ENCODE measurements at places on chromosomes 6 and 20.

DNA sequence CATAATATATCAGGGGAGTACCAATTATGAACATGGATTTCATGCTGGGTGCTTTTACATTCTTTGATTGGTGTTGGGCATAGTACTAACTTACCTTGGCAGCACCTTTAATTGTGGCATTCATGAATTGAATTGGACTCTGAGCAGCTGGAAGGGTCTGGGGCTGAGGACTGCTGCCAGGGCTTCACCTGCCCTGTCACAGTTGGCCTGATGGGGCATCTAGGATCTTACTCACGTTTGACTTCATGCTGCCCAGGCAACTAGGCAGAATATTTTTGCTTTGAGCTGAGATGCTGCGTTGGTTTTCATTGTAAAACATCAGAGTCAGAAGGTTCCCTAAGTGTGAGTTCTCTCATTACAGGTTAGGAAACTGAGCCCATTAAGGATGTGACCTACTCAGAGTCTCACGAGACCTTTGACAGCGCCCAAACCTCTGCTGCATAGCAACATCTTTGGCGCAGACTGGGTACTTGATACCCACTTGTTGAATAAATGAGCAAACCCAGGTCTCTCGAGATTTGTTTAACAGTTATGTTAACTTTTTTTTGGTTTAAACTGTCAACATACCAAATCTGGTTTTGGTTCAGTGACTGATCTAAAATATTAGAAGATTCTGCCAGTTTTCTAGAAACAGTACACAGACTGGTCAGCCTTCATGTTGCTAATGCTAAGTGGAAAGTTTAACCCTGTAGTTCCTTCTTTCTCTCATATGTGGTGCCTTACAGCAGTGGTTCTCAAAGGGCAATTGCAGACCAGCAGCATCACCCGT lies 104.9 kb downstream of the TCP11 start:
- no peak for DNase-seq

GRCh38 chr20:21702553-21703470 lies 2.7 kb upstream of the PAX1 start:
- DNase-seq = no peak

DNA sequence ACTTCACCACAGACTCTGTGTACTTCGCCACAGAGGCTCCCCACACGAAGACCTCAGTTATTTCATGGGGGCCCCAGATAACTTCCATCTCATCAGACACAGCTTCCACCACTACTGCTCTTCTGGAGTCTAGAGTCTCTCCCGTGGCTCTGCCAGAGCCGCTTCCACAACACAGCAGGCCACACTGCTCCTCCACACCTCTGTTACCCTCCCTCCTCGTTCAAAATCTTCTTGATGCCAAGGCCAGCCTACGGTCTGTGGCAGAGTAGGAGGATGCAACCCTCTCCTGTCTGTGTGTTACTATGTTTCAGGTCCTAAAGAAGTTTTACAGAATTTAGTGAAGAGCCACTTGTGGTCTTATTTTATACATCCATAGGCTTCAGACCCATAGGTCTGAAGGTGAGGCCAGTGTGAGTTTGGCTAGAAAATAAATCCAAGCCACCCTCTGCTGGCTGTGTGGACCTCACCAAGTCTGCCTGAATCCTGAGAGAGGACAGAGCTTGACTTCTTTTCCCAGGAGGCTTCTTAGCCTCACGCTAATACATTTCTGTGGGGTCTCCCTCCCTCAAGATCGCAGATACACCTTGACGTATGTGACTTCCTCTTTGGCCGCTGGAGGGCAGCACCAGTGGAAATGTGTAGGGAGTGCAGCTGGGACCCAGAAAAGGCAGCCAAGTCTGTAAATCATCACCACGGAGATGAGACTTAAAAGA lies 197.7 kb downstream of the FAXC start:
- DNase-seq = peak; percentile 3

DNA sequence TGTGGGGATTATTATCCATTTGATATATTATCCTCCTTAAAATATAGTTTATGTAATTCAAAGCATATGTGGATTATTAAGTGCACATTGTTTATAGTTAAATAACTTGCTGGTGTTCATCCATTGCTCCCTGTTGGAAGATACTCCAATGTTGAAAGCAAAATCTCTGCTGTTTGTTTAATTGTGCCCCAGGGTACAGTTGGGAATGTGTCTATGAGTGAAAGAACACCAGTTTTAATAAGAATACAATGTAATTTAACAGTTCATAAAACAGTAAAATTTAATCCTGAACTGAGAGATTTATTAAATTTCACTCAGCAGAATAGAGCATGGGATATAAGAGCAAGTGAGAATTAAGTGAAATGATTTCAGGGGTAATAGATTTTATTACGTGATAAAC lies 364.9 kb downstream of the GRIK2 start:
- no peak for DNase-seq

DNA sequence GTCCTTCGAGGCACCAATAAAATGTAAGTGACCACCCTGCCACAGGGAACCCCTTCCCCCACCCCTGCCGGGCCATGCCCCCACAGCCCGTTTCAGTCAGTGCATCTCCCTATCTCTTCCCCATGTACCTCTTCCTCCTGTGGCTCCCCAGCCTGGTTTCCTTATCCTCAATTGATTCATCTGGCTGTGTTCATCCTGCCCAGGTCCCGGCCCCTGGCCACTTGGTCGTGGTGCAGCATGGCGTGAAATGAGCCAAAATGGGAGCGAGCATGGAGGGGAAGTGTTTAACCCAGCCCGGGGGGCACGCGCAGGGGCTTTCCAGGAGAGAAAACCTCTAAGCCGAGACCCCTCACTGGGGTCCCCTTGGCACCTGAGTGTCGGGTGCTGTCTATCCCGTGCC lies 35.9 kb downstream of the HM13 start:
- no peak for DNase-seq

GRCh38 chr6:35214869-35215664 lies 1.3 kb downstream of the SCUBE3 start:
- no peak for DNase-seq

GRCh38 chr6:101605874-101606273 lies 212.4 kb downstream of the GRIK2 start:
- no peak for DNase-seq

DNA sequence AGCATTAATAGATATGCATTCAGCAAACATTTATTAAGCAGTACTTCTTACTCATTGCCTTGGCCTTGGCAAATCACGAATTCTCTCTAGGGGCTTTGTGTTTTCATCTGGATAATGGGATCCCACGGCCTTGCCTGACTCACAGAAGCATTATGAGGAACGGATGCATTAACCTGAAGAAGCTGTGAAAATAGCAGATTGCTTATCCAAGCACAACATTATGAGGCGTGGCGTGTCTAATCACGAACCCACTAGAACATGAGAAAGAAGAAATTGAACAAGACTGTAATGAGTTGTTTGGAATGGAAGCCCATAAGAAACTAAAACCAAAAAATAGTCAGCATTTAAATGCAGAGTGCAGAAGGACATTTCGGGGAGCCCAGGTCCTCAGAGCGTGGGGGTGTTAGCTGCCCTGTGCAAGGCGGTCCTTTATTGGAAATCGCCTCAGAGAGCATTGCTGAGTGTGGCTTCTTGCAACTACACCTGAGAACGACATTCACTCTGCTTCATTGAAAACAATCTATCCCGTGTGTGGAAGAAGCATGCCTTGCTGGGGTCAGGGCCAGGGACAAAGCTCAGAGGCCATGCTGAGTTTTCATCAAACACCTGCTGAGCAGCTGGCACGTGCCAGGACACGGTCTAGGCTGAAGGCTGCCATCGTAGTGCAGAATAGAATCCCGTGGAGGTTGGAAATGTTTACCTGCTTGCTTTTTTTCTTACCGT lies 179.9 kb downstream of the ZDHHC14 start:
- no peak for DNase-seq

DNA sequence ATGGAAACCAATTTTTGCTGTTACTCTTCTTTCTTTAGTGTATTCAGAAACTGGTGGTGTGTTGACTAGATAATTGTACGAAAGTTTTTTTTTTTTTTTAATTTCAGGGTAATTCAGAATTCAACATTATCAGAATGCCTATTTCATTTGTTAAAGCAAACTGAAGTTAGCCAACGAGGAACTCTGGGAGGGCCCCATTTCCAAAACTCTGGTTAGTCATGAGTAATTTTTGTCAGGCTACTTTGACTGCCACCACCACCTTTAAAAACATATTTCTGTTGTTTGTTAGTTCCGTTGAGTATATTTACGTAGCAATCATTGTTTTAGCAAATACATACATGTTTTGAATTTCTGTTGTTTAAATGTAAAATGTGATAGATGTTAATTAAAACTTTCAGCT lies 763 bp downstream of the ZKSCAN8 start:
- no peak for DNase-seq

GRCh38 chr6:111854683-111855082 lies 18.6 kb downstream of the FYN start:
- DNase-seq = no peak

- DNase-seq = no peak
Observed at GRCh38 chr20:58538752-58539151, 23.6 kb upstream of the APCDD1L start.

DNA sequence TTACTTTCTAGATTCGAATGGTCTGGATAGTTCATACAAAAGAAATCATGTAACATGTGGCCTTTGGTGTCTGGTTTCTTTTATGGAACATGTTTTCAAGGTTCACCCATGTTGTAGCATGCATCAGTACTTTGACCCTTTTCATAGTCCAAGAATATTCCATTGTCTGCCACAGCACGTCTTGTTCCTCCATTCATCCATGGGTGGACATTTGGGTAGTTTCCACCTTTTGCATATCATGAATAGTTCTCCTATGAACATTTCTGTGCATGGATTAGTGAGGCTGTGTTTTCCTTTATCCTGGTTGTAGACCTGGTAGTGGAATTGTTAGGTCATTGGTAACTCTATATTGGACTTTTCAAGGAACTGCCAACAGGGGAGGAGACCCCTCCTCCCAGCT lies 31.7 kb downstream of the GSTA3 start:
- no peak for DNase-seq

DNA sequence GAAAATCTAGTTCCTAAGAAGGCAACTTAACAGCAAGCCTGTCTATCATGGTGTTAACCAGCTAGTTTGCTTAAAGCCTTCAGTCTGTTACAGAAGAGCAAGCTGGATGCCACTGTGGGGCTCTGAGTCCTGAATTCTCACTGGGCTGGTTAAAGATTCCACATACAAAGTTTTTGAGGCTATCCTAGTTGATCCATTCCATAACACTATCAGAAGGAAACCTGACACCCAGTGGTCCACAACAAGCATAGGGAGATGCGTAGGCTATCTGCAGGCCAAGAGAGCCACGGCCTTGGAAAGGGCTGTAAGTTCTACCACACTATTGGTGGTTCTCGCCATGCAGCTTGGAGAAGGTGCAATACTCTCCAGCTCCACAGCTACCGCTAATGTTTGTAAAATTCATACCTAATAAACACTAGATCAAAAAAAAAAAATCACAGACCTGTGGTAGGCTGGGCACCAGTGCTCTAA lies 420 bp upstream of the MCCD1 start:
- no peak for DNase-seq

DNA sequence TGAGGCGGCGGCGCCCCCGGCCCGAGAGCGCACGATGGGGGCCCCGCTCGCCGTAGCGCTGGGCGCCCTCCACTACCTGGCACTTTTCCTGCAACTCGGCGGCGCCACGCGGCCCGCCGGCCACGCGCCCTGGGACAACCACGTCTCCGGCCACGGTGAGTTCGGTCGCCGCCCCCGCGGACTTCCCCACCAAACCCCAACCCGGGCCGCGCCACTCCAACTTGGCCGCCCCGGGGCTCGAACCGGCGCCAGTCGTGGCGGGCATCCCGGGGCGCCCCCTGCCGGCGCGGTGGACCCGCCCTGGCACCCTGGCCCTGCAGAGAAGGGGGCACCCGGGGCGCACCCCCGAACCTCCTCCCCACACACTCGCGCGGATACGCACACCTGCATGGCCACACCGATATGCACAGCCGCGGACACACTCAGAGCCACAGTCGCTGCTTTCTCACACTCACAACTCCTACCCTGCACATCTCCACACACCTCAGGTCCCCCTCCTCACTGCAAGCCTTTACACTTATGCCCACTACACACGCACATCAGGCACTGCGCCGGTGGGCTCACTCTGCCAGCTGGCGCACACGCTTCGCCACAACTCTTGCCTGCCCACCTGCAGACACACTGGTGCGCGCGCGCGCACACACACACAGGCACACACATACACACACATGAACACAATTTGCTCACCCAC lies 535 bp downstream of the VSTM2L start:
- no peak for DNase-seq

DNA sequence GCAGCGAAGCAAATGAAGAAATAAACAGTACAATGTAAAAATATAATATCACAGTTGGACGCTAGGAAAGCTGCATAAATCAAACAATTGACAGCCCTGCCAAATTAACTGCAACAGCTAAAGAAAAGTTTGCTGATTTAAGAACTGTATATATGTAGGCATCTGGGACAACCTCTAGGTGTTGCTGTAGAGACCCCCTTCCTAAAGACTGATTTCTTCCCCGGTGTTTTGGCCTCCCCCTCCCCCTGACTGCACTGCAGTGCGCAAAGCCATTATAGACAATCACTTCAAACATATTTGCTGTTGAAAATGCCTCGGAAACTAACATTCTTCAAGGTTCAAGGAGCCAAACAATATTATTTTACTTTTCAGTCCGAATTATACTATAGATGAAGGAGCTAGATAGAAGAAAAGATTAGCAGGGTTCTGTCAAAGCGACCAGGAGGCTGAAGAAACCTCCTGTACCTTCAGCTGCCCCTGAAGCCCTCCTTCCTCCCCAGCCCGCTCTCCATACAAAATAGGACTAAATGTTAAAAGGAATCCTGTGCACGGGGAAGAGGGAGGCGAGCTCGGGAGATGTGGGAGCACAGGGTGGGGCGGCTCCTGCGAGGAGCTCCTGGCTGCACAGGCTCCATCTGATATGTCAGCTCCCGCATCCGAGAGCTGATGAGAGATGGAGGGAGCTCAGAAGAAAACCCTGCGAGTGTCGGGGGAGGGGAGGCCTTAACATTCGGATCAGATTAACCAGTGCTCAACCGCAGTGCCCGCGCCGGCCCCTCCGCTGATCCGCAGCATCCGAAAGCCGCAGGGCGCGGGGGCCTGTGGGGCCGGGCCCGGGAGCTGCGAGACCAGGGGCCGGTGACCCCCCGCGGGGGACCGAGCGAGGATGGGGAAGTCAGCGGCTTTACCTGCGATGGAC lies 822 bp downstream of the ELOVL4 start:
- DNase-seq = peak; percentile 39

DNA sequence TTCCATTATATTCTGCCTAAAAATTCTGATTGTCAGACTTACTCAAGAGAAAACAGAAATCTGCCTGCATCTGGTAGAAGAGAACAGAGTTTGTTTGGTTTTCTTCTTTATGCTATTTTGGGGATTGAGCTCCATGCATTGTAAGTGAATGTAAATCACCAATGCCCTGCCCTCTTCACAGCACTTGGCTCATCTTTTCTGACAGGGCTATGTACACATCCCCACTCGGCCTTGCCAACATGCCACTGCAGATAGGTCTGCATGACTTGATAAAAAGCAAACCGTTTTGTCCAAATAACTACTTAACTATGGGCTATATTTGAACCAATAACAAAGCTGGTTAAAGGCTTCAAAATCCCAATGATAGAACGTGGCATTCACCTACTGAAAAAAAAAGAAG lies 117.7 kb downstream of the IBTK start:
- DNase-seq = no peak

All from CD4-positive, alpha-beta T cell treated with Interleukin-4 for 1 hour (primary cell).